ENCODE measurements at places on chromosomes 6 and 20.

GRCh38 chr6:118724211-118724610, 72.8 kb upstream of the CEP85L start:
- no peak for DNase-seq

GRCh38 chr6:168877821-168878282, 375.8 kb downstream of the THBS2 start:
- no peak for DNase-seq

DNA sequence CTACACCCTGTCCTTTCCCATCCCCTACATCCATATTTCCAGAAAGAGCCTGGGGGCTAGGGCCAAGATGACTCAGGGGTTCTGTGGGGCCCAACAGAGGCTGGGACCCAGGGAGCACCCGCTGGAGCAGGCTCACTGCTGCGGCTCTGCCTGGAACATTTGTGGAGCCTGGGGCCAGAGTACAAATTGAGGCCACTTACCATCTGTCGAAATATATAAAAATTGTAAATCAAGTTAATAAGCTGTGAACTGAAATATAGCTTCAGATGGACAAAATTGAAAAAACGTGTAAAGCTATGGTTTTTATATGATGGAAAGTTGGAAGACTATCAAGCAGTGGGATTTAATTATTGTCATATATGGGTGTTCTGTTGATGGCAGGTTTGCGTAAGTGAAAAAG, 82.9 kb upstream of the ATXN1 start:
- DNase-seq = no peak

GRCh38 chr20:20552076-20552475, 160.4 kb downstream of the RALGAPA2 start:
- no peak for DNase-seq
